ENCODE measurements at places on chromosomes 11 and 22.

DNA sequence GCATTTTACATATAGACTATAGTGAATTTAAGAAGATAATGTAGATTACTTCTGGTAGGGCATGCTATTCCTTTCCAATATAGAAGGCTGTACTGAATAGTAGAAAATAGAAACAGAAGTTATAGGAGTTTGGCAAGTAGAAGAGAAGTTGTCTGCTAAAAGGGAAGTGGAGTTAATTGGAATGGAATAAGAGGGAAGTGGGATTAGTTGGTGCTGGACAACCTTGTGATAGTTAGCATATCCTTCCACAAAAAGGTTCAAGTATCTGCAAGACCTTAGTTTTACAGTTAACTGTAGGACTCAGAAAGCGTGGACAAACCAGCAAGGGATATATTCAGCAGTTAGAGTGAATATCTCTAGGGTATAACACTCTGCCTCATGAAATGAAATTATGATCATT is 185.5 kb downstream of the SWAP70 start:
- no peak for DNase-seq

- DNase-seq: no peak
Measured at GRCh38 chr11:12922980-12923507, 86.1 kb upstream of the RASSF10 start.

- DNase-seq: no peak
Measured at GRCh38 chr22:28222571-28222970, 303.5 kb upstream of the PITPNB start.

DNA sequence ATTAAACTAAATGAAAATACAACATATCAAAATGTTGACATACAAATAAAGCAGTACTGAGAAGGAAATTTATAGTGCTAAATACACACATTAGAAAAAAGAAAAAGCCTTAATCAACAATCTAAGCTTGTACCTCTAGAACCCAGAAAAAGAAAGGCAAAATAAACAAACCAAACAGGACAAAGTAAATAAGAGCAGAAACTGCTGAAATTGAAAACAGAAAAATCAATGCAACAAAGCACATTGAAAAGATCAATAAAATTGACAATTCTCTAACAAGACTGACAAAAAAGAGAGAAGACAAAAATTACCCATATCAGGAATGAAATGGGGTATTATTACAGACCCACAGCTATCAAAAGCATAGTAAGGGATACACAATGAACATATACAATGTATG is 21.0 kb downstream of the DCUN1D5 start:
- DNase-seq: no peak

- peak; percentile 80 for DNase-seq
Measured at GRCh38 chr11:86069408-86070101, 671 bp upstream of the PICALM start.

DNA sequence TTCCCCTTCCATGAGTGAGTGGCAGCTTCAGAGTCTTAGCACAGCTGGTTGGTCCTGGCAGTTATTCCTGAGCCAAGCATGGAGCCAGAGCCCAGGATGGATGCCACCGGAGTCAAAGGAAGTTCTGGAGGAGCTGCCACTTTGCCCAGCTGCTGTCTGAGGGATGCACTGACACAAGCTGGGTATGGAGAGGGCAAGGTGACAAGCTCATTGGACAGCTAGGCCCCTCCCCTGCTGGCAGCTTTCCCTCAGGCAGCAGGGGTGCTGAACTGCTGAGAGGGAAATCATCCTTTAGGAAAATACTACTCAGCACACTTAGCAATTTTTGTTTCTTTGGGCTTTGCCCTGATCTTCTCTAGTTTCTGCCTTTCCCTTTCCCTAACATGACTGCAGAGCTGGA is 99.3 kb upstream of the SESN3 start:
- no peak for DNase-seq

DNA sequence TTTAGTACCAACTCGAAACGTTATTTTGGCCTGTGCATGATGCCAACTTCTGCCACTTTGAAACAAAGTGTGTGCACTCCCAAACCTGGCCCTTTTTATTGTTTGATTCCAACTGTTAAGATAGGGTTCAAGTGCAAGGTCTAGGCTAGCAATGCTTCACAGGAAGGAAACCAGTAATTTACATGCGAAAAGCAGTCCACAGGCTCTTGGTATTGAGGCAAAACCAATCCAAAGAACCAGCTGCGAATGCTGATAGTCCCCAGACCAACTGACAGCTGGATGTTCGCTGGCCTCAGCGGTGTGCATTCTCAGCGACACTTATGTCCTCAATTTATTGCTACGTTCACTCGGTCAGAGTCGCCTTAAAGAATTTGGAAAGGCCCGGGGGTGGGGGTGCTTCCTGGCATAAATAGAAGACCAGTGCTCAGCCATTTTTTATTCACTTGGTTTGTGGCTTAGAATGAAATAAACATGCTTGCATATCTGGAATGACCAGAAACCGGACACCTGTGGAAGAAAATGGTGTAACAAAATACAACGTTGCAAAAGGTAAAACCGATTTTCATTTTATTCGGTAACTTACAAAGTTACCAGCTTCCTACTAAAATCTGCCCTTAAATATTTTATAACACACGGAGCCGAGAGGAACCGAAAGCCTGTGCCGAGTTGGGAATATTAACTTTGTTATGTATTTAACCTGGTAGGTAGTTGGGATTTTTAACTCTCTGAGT is 1.6 kb downstream of the CPT1A start:
- DNase-seq: peak; percentile 36

DNA sequence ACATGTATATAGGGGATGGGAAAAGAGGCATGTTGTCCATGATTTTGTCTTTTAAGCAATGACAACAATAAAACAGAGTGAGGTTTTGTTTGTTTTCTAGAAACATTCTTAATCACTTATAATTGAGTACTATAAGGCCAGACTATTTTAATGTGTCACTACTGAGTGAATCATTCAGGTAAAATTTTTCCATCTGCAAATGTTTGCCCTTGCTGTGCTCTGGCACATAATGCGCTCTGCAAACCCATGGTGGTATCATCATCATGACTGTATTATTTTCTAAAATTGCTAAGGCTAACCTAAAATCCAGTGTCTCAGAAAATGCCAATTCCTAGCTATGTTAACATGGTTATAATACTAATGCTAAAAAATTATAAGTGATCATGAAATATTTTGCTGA is 261.2 kb downstream of the CADM1 start:
- DNase-seq: no peak

GRCh38 chr11:63805844-63806415 is 7.3 kb upstream of the SPINDOC start:
- peak; percentile 74 for DNase-seq

GRCh38 chr11:103927535-103927934 is 108.9 kb upstream of the DDI1 start:
- DNase-seq: peak; percentile 67

DNA sequence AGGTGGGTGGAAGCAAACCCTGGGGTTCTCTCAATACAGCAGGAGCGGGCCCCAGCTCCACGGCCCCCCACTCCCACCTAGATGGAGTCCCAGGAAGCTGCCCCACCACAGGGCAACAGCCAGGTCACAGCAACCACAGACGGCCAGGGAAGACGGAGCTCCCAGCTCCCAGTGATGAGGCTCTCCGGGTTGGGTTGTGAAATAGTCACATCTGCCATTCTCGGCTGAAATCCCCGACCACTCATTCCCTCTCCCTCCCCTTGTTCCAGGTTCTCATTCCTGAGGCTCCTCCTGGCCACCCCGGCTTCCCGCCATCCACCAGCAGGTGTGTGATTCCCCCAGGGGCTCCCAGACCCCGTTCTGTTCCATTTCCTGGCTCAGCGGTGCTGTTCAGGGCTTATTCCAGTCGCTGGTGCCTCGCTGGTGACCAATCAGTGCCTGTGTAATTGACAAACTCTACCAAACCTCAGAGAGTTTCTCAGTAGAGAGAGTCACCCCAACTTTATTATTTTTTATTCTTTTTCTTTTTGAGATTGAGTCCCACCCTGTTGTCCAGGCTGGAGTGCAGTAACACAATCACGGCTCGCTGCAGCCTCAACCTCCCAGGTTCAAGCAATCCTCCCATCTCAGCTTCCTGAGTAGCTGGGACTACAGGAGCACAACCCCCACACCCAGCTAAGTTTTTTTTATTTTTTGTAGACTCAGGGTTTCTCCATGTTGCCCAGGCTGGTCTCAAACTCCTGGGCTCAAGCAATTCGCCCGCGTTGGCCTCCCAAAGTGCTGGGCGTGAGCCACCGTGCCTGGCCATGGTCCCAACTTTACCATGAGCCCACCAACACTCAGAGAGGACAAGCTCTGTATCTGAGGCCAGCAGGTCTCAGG is 63.2 kb downstream of the SHANK2 start:
- DNase-seq: no peak

DNA sequence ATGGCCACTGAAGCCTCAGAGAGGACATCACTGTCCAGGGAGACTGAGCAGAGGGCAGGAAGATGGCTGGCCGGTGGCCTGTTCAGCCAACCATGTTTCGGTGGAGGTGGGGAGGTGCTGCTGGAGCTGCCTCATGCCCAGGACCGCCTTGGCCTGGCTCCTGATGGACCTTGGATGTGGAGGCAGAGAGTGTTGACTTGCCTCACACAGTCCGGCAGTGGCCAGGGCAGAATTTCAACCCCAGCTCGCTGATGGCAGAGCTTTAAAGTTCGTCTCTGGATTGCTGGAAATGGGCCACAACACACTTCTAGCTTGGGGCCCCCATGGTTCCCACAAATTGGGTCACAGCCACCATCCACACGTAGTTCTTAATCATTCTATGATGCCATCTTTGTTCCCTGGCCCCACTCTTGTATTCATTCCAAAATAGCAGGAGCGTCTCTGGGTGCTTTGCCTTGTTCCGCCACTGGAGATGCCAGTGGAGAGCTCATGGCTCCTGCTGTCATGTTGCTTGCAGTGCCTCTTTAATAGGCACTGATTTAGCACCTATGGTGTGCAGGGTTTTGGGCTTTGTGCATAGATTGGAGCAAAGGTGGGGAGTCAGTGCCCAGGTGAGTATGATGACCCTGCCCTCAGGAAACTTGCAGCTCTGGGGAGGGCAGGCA is 5.6 kb downstream of the MAPK8IP1 start:
- DNase-seq: no peak
